ENCODE measurements at places on chromosomes 11 and 22.

DNA sequence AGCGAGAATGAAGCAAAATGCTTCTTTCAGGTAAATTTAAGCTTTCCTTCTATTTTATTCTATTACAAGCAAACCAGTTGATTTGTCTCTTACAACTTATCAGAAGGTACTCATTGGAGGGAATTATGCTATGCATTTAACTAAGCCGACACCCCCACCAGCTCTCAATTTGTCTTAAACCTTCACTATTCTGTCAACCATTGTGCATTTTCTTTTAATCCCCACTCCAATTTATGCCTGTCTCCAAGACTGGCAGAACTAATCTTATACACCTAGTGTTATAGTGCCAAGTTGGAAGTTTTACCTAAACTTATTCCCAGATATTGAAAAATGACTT, 12.5 kb downstream of the TAF1D start:
- DNase-seq, result no peak

GRCh38 chr11:118438314-118438931, 2.1 kb downstream of the KMT2A start:
- peak; percentile 71 for DNase-seq

GRCh38 chr22:45290410-45290936, 5.7 kb downstream of the UPK3A start:
- DNase-seq, result no peak

DNA sequence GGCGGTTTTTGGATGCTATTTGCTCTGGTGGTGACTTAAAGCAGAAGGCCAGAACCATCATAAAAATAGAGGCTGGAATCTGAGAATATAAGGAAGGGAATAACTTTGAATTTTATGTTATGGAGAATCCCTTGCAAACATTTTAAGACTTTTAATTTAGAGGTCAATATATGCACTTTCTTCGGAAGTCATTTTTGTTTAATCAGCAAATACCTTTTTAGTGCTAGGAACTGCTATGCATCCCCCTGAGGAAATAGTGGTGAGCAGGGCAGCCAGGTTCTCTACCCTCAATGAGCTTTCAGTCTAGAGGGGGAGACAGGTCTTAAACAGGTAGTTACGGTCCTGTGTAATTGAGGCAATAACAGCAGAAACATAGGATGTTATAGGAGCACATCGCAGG, 266.5 kb upstream of the MPPED2 start:
- no peak for DNase-seq

DNA sequence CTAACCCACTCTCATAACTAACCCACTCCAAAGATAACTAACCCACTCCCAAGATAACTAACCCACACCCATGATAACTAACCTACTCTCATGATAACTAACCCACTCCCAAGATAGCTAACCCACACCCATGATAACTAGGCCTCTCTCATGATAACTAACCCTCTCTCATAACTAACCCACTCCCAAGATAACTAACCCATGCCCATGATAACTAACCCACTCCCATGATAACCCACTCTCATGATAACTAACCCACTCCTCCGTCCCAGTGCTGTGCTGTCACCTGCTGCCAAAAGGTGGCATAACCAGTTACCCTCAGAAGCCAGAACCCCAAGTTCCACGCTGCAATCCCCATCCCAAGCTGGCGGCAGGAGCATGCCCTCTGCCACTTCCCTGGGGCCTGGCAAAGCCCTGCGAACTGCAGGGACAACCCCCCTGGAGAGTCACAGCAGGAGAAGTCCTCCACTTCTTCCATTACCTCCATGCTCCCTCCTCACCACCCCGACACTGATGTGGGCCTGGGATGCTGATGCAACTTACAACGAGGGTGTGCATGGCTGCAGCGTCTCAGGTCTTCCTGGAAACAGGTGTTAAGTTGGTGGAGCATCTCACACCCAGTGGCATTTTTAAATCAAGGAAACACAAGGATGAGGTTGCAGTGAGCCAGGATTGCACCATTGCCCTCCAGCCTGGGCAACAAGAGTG, 30.8 kb upstream of the CELSR1 start:
- DNase-seq, result no peak

- DNase-seq, result no peak
Observed at GRCh38 chr11:106939157-106939556, 79.1 kb downstream of the GUCY1A2 start.

- DNase-seq, result no peak
Observed at GRCh38 chr11:1553808-1554594, 18.1 kb downstream of the DUSP8 start.

GRCh38 chr22:41885516-41885915, 29.4 kb downstream of the SHISA8 start:
- DNase-seq, result no peak

DNA sequence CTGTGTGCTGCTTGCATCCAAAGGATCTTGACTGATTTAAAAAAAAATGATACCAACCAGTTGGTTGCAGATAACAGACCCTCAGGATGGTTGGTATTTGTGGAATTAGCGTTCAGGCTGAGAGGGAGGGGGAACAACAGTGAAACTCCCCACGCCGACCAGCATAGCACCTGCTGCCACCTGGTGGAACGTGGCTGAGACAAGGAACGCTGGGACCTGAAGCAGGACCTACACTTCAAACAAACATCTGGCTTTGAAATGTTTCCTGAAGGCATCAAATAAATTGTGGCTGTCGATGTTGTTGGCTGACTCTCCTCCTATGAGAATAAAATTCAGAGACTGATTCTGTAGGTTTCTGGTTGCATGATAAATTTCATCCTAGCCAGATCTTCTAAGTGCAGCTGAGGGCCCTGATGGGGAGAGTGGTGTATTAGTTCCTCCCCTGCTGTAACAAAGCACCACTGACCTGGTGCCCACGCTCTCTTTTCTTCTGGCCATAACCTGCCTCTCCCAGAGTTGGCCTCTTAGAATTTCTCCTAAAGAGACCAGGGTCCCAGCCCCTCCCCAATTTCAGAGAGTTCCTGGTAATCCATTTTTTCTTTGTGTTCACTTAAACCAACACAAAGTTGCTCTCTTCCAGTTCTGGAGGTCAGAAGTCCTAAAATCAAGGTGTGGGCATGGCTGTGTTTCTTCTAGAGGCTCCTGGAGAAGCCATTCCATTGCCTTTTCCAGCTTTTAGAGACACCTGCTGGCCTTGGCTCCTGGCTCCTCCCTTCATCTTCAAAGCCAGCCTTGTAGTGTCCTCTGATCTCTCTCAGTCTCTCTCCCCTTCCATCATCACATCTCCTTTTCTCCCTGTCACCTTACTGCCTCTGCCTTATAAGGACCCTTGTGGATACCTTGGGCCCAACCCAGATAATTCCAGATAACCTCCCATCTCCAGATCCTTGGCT, 17.3 kb downstream of the APOL2 start:
- peak; percentile 46 for DNase-seq

- peak; percentile 83 for DNase-seq
Observed at GRCh38 chr11:59753650-59754493, 1.3 kb upstream of the STX3 start.

DNA sequence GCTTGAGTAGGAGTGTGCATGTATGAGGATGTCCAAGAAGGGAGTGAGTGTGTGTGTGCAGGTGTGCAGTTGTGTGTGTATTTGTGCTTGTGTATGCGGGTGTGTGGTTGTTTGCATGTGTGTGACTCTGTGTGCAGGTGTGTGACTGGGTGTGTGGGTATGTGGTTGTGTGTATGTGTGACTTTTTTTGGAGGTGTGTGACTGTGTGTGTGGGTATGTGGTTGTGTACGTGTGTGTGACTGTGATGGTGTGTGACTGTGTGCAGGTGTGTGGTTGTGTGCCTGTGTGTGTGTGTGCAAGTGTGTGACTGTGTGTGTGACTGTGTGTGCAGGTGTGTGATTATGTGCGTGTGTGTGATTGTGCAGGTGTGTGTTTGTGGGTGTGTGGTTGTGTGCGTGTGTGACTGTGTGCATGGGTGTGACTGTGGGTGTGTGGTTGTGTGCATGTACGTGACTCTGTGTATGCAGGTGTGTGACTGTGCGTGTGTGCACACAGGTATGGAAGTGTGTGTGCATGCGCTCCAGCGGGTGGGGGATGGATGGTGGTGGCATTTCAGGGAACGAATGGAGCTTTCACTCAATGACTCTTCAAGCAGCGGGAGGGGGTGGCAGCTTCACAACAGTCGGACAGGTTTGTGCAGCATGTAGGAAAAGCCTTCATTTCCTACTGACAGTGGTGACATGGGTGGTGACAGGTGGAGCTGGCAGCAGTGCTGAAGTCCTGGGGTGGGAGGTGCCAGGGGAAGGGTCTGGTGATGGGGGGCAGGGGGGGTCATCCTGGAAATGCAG, 47.6 kb downstream of the CACNA1I start:
- no peak for DNase-seq

DNA sequence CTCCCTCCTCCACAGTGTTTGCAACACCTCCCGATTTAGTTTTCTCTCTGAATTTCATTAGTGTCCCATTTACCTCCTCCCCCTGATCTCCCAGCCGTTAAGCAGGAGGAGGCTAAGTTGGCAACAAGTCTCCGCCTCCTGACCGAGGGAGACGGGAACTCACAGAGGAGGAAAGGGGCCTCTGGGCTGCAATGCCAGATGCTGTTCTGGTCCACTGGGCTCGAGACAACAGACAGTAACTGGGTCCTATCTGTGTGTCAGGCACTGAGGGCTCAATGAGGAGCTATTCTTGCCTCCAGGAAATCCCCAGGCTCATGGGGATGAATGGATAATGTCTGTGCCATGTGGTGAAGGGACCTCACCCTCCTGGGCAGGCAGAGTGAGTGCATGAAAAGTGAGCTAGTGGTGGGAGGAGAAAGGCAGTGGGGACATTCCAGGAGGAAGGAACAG, 228.1 kb downstream of the TENM4 start:
- DNase-seq, result no peak

- DNase-seq, result no peak
Observed at GRCh38 chr22:46774253-46774979, 12.0 kb downstream of the TBC1D22A start.

DNA sequence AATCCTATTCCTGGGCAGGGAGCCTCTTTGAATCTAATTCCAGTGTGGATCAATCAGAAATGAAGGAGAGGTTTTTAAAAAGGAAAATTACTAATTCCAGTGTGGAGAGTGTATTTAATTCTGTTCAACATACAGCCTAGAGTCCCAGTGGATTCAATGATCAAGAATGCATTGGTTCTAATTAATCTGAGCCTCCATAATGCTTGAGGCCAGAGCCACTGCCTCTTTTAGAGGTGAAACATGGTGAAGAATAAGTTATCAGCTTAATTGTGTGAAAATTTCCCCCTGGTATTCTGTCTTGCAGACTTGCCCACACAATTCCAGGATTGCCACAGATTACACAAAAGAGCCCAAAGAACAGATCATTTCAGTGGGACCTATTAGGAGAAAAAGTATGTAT, 87.7 kb downstream of the TECTA start:
- no peak for DNase-seq

GRCh38 chr11:16750417-16750816, 12.0 kb downstream of the C11orf58 start:
- DNase-seq, result no peak

GRCh38 chr22:40128989-40129388, 48.7 kb upstream of the TNRC6B start:
- no peak for DNase-seq

All from left forelimb (tissue), 1 donor.